Right atrium auricular region (tissue), 2 donors: ENCODE measurements at places on chromosomes 13 and 19. TPM values are rescaled to one million over a fixed set of nuclear protein-coding genes. Genes with fewer than 3 reads are reported as not detected.

DNA sequence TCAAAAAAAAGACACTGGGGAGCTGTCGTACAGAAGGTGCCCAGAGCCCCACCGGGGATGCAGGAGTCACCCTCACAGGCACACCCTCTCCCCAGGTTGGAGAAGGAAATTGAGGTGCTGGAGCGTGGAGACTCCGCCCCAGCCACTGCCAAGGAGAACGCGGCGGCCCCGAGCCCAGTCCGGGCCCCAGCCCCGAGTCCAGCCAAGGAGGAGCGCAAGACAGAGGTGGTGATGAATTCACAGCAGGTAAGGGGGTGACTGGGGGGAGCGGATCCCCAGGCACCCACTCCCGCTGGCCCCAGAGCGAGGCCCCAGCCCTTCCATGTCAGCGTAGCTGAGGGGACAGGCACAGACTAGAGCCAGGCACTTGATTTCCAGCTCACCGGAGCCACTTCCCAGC lies 19.9 kb upstream of the MISP start:
- DNase-seq: no peak
- H3K4me1 ChIP-seq: peaks cover 22% of the 10 kb centered on the region
- peaks cover 8% of the 10 kb centered on the region for H3K36me3 ChIP-seq
- no peaks in the 10 kb centered on the region for H3K27me3 ChIP-seq

DNA sequence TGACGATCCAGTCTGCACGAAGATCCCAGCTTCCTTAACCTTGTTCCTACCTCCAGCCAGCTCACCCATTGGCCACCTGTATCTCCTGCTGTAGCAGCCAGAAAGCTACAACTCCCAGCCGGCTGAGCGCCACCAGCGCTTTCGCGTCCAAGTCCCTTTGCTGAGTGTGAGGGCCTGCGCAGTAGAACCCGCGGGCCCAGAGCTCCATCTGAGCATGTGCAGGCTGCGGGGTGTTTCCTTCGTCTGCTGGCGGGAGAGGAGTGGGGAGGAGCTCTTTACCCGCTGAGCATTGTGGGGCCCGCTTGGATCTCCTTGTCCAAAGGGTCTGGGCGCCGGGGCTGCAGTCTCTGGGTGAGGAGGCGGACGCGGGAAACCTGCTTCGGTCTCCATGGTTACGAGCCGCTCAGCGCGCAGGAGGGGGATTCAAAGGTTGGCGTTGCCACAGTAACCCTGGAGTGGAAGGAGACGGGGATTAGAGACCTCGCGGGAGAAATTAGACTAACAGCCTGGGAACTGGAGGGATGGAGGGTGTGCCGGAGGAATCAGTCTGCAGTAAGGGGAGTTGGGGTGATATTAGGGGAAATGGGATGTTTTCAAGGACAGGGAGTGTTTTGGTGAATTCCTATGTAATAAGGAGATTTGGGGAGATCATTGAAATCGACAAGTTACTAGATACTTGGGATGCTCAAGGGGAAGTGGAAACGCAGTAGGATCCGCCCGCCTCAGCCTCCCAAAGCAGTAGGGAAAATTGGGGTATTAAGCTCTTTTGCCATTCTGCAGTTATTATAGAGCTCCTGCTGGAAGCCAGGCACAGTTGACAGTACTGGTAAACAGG lies 33.5 kb downstream of the ZSWIM9 start:
- H3K36me3 ChIP-seq: no peaks in the 10 kb centered on the region
- peak; percentile 92 for DNase-seq
- H3K4me1 ChIP-seq: no peaks in the 10 kb centered on the region
- peak overlapping the region; percentile 65 for H3K27ac ChIP-seq
- peak overlapping the region; percentile 65 for H3K4me3 ChIP-seq

- no peaks in the 10 kb centered on the region for H3K4me1 ChIP-seq
- no peaks in the 10 kb centered on the region for H3K27me3 ChIP-seq
- H3K4me3 ChIP-seq: no peak overlapping the region
- DNase-seq: no peak
- H3K36me3 ChIP-seq: peaks cover 32% of the 10 kb centered on the region
- H3K27ac ChIP-seq: peak overlapping the region; percentile 46
Observed at GRCh38 chr19:32372726-32373517, 27.5 kb downstream of the ZNF507 start.

GRCh38 chr13:41944229-41944628 lies 16.7 kb downstream of the VWA8 start:
- no peak overlapping the region for H3K4me3 ChIP-seq
- H3K27ac ChIP-seq: no peak overlapping the region
- H3K27me3 ChIP-seq: no peaks in the 10 kb centered on the region
- peaks cover 10% of the 10 kb centered on the region for H3K36me3 ChIP-seq

DNA sequence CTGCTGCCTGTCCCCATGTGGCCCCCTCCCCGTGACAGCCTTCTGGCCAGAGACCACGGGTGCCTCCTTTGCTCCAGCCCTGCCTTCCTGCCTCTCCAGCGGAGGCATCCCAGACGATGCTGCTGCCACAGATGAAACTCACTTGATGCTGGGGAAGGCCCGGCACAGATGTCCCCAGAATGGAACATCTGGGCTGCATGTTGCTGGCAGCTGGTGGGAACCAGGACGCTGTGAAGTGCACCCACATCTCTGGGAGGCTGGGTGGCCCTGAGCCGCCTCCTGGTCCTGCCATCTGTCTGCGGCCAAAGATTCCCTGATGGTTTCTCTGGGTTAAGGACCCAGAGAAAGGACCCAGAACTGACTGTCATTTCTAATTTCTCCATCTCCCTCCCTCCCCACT lies 51.9 kb upstream of the PTPRS start:
- no peak overlapping the region for H3K27ac ChIP-seq
- no peak for DNase-seq
- H3K36me3 ChIP-seq: no peaks in the 10 kb centered on the region
- H3K4me1 ChIP-seq: peaks cover under 1% of the 10 kb centered on the region
- no peak overlapping the region for H3K4me3 ChIP-seq

GRCh38 chr13:97220151-97220900 lies 1.8 kb upstream of the MBNL2 start:
- DNase-seq: no peak
- H3K4me1 ChIP-seq: peaks cover 14% of the 10 kb centered on the region
- H3K27me3 ChIP-seq: no peaks in the 10 kb centered on the region
- H3K36me3 ChIP-seq: no peaks in the 10 kb centered on the region

DNA sequence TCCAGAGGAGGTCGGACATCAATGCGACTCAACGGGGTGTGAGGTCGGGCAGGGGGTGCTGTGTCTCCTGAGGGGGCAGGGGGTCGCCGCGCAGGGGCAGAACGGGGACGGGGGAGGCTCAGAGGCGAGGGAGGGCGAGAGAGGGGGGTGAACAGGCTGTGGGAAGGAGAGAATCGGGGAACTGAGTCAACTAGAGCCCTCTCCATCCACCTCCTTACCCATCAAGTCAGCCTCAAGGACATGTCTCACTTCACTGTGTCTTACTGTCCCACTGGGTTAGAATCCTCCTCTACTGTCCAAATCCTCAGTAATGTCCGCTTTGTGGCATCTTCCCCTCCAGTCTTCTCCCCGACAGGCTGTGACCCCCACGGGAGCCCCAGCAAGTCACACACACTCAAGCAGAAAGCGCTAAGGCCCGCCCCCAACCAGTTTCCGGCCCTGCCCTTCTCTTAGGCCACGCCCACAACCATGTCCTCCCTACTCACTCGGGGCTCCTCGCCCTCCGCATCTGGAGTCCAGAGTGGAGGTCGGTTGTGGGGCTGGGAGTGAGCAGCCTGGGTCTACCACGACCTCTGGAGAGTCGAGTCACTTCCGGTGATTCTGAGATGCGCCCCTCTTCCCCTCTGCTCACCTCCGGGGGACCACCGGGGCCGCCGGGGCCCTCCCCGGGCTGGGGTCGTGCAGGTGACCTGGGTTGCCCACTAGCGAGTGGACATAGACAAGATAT lies 9.3 kb downstream of the PLEKHA4 start:
- H3K27ac ChIP-seq: no peak overlapping the region
- H3K4me1 ChIP-seq: no peaks in the 10 kb centered on the region
- no peaks in the 10 kb centered on the region for H3K27me3 ChIP-seq
- DNase-seq: no peak
- peaks cover 8% of the 10 kb centered on the region for H3K36me3 ChIP-seq
- peak overlapping the region; percentile 30 for H3K4me3 ChIP-seq

Gene KISS1R
- total RNA-seq: not detected

Gene CD37
- total RNA-seq: 12.1 TPM

Gene ZNF296
- total RNA-seq: not detected

Gene NKPD1
- total RNA-seq: 0.22 TPM

Gene AKT1S1
- total RNA-seq: 20.6 TPM

Gene DIAPH3
- total RNA-seq: 1.1 TPM

Gene TMEM38A
- total RNA-seq: 14.5 TPM

Gene APOC4
- total RNA-seq: not detected
